ENCODE measurements at places on chromosomes 5 and 9.

GRCh38 chr5:82277613-82277986, 554 bp downstream of the RPS23 start:
- DNase-seq: no peak

GRCh38 chr9:95506678-95507463, 9.9 kb downstream of the PTCH1 start:
- peak; percentile 76 for DNase-seq

DNA sequence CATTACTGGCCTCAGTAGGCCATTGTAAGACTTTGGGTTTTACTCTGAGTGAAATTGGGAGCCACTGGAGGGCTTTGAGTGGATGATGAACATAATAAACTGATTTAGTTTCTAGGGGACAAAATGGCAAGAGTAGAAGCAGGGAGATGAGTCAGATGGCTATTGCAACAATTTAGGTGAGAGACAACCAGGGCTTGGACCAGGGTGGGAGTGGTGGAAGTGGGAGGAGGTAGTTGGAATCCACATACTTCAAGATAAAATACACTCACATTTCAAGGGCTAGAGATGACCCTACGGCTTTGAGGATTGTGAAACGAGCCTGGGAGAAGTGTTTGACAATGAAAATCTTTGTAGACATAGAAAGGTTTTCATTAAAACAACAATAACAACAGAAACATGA, 136.3 kb downstream of the ACTBL2 start:
- no peak for DNase-seq

DNA sequence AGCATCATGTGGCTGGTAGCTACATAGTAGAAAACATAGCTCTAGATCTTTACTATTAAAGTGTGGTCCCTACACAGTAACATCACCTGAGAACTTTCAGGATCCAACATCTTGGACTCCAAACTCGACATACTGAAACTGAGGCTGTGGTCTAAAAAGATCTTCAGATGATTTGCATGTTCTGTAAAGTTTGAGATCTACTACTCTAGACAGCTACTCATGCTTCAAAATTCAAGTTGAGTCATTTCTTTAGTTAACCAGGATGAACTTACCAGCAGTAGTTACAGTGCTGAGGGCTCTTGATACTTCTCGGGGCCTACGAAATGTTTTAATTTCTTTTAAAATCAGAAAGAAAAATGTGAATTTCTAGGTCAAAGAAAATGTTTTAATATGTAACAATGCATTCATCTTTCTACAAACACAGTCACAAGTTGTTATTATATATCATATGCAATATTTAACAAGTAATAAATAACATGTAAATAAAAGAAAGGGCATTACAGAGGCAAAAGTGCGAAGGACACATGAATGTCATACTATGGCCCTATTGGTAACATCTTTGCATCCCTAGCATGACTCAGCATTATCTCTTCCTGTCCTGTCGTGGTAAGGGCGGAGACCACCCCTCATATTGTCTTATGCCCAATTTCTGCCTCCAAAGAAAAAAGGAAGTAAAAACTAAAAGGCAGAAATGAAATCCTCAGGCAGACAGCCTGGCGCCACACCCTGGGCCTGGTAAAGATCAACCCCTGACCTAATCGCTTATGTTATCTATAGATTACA, 563.9 kb upstream of the TLE4 start:
- DNase-seq: no peak
